ENCODE measurements at places on chromosomes 13 and 19. TPM values are rescaled to one million over a fixed set of nuclear protein-coding genes. Genes with fewer than 3 reads are reported as not detected.

The ZNF440 gene
- 7.9 TPM for total RNA-seq

- no peak for DNase-seq
Measured at GRCh38 chr13:72166102-72166650, 299.2 kb upstream of the DACH1 start.

GRCh38 chr13:32905864-32906180 lies 110.4 kb upstream of the KL start:
- no peak for DNase-seq

The UHRF1 gene
- 0.33 TPM for total RNA-seq

DNA sequence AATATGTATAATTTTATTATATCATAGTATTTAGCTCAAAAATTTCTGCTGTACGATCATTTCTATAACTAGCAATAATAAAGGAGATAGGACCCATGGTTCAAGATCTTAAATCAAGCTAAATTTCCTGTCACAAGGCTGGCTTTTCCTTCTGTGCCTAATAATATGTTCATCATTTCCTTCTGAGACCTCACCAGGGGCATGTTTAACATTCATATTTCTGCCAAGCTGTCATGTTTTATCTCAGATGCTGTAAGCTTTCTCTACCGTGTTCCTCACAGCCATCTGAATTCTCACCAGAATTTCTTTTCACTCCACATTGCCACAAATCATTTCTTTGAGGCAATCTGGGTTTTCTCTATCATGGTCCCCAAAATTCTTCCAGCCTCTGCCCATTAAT lies 482.3 kb upstream of the SGCG start:
- no peak for DNase-seq

Data from CD8-positive, alpha-beta T cell (primary cell).